ENCODE measurements at places on chromosomes 5 and 9.

GRCh38 chr9:38162332-38163211, 93.5 kb upstream of the SHB start:
- no peak for DNase-seq

DNA sequence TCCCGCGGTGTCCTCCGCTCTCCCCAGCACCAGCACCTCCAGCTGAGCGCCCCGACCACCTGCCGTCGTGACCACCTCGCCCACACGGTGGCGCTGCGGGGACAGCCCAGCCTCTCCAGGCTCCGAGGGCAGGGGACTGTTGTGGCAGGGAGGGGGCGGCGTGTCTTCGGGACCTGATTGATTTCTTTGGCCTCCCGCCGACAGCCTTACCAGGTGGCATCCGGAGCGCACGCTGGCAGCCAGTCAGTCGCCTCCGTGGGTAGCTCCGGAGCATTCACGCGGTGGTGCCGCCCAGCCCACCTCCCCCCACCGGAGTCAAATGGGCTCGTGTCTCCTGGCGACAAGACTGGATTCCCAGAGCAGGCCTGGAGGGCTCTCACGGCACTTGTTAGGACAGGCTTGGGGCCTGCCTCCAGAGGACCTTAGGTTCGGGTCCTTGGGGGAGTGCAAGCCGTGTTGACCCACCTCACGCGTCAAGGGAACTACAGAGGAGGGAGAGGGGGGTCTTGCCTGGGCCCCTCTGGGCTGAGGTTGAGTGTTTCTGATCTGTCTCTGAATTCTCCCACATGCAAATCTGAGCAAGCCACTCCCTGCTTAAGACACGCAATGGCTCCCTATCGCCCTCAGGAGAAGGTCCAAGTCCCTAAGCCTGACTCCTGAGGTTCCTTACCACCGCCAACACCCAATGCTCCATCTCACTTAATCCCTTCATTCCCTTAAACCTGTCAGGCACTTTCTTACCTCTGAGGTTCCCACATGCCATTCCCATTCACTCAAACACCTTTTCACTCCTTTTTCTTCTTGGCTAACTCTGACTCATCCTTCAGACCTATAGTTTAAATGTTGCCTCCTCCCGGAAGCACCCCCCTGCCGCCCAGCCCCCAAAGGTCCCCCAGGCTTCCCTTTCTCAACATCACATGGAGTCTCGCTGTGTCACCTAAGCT, 51.2 kb upstream of the GGTA1 start:
- peak; percentile 86 for DNase-seq

GRCh38 chr9:20573023-20573422, 49.3 kb downstream of the MLLT3 start:
- no peak for DNase-seq

GRCh38 chr5:147400881-147401280, 109.0 kb downstream of the DPYSL3 start:
- DNase-seq: no peak

Measured in HEK293T (cell line).